Hematopoietic multipotent progenitor cell (in vitro differentiated cells): ENCODE measurements at places on chromosomes 6 and 20.

GRCh38 chr6:44431118-44431725 is 43.7 kb downstream of the CDC5L start:
- peak; percentile 62 for DNase-seq

DNA sequence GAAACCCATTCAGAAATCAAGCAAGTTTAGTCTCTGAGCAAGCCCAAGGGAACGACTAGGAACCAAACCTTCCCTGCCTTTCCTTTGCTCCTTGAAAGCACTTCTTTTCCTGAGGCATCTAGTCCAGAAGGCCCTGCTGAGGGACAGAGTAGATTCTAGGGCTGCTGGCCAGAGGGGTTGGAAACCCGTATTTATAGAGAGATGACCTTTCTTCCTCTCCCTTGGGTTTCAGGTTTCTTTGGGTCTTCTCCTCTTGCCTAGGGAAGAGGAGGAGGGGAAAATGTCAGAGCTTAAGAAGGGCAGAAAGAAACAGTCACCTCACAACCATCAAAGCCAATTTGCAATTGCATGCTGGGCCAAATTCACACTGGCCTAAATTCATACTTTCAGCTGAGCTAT is 5.8 kb downstream of the APOBEC2 start:
- no peak for DNase-seq

DNA sequence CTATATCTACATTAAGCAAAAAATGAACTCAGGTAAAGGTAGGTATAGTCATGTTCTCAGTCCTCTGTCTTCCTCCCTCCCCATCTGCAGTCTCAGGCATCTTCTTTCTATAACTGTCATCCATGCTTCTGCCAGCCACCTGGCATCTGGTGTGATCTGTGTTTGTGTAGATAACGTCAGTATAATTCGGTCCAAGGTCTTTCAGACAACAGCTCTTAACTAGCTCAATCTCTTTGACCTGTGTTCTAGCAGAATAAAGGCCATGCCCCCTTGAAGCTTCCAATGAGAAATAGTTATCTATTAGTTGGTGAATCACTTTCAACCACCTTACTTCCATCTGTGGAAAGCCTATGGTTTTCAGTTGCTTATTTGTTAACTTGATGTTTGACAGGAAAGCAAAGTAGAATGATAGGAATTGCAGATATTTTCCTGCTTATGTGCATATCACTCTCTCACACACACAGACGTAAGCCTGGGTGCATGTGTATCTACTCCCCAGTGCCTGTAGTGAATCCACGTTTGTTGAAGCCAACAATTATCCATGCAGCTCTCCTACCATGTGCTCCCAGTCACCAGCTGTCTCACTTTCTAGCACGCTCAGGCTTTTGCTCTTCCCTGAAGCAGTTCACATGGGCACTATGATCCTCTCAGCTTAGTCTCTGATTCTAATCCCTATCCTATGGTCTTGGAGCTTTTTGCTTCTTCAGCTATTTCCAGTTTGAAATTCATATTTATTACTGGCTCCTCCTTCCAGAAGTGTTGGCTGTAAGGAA is 433.7 kb upstream of the MANEA start:
- DNase-seq: no peak

GRCh38 chr6:33944686-33945411 is 141.0 kb upstream of the MLN start:
- no peak for DNase-seq

DNA sequence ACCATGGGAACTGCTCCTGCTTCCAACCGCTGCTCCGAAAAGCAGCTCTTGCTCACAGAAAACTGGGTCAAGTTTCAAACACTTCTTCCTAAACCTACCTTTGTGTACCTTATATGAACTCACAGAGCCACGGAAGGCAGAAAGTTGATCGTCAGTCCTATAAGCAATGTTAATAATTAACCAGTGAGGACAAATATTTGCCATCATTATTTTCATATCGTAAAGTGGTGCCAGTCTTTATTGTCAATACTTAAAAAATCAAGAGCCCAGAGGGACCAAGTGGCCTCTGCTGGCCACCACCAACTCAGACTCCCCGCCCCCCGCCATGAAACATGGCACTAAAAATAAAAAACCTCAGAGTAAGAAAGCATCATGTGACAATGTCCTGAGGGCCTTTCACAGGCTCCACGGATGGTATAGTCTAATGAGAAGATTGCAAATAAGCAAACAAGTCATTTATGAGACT is 9.1 kb upstream of the PBOV1 start:
- no peak for DNase-seq

GRCh38 chr20:5192570-5193431 is 66.0 kb downstream of the CDS2 start:
- no peak for DNase-seq

- no peak for DNase-seq
Observed at GRCh38 chr20:50113420-50114224, 672 bp upstream of the UBE2V1 start.

DNA sequence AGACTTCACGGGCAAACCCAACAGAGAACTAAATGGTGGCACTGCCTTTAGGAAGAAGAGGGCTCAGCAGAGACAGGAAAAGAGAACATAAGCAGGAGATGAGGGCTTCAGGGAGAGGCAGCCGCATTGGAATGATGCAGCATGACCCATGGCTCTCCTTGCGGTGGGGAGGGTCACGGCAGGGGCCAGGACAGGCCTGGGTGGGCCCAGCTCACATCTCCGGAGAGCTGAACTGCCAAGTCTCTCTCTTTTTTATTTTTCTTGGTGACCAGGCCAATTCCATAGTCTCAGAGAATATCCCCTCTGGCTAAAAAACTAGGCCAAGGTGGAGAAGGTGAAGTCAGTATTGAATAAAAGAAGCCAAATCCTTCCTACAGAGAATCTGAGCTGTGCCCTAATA is 77.5 kb upstream of the TRAF3IP2 start:
- no peak for DNase-seq

- no peak for DNase-seq
Observed at GRCh38 chr6:44708208-44708607, 320.7 kb downstream of the CDC5L start.

GRCh38 chr6:47715782-47716181 is 17.4 kb downstream of the ADGRF4 start:
- no peak for DNase-seq

DNA sequence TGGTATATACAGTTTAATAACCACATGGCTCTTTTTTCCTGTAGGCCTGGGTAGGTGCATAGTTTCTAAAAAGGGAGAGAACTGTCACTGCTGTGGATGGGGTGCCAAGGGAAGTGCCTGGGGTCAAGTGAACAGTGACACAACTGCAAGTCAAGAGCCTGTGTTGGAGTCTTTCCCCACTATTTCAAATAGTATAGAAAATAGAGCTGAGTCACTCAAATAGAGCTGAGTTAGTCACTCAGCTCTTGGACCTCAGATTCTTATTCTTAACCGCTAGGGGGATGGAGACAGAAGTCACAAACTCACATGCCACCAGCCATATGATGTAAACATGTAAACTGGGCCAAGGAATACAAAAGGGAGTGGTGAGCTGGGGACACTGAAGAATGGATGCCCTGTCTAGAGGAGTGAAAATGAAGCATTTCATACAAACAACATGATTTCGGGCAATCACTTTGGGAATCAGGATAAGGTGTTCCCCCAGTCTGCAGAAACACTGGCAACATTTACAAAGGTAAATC is 2.1 kb downstream of the NQO2 start:
- peak; percentile 85 for DNase-seq

GRCh38 chr6:153301602-153302001 is 170.5 kb upstream of the RGS17 start:
- DNase-seq: no peak

DNA sequence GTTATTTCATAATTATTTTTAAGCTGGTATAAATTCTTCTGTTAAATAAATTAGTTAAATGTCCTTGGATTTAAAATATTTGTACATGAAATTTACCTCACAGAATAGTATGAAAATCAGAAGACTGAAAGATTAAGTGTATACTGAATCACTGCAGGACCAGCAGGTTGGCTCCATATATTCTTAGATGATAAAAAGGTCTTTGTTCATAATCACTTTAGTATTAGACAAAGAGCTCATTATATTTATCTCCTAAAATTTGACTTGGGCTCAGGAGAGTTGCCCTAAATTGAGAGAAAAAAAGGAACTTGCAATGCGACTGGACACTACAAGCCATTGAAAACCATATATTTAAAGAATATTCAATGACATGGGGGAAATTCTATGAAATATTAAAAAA is 766.4 kb upstream of the CITED2 start:
- DNase-seq: no peak

DNA sequence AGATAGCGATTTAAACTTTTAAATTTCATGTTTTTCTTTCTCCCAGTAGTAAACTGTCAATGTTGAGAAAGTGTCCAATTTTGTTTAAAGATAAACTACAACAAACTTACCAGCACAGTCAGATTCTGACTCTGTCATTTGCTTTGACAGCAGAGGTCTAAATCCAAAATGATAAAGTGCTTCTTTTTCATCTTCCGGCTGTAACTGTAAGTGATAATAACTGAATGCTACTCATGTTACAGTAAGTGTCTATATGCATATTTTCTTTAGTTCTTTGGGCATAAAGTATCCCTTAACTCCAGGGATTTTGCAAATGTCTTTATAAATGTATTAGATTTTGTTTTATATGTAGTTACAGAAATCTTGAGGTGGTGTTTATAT is 610.4 kb downstream of the RFPL4B start:
- no peak for DNase-seq

GRCh38 chr20:29741594-29741893 is 1515.9 kb upstream of the DEFB115 start:
- DNase-seq: no peak

DNA sequence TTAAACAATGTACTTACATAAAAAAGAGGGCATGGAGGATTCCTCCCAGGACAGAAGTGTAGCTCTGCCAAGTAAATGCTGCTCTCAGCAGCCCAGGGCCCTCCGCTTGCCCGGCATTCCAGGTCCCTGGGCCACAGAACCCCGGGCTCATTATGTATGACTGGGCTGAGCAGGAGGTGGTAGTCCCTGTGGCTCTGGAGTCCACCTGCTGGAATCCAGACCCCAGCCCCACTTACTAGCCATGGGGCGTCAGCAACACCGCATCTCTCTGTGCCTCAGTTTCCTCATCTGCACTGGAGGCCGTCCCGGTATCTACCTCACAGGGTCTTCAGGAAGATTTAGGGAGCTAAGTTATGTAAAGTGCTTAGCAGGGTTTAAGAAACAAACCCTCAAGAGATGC is 55.4 kb downstream of the PSMG4 start:
- DNase-seq: no peak

DNA sequence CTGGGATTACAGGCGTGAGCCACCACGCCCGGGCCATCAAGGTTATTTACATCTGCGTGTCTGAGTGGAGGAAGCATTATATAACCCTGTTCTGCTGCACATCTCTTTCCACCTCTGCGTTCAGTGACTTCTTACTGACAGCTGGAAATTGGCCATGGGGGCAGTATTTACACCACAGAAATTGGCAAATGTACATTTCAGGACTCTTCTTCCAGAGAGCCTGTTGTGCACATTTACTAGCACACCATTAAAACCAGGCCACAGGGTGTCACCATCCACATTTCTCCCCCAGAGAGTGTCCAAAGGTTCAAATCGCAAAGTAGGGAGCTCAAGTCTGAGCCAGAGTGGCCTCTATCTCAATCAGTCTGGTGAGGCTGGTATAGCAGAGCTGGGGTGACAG is 62.9 kb upstream of the SNX9 start:
- DNase-seq: no peak

GRCh38 chr20:9344083-9344920 is 170.1 kb upstream of the LAMP5 start:
- DNase-seq: no peak

DNA sequence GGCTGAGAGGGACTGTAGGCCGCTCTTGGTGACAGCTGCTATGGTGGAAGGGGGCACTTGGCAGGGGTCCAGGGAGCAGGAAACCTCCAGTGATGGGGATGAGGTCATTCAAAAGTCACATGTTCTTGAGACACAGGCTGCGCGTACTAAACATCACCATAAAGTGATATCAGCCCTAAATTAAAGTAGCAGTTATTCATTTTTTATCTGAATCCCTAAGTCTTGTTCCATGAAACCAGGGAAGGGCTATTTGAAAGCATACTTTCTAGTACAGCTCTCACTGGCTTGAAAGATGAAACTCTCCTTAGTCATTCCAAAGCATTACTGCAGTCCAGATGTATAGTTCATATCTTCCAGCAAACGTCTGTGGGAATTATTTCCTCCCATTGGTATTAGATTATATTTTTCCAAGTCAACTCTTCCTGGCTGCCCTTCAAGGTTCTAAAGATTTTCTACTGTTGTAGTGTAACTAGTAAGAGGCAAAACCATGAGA is 373.1 kb downstream of the CD109 start:
- no peak for DNase-seq

GRCh38 chr6:46993846-46994245 is 48.3 kb downstream of the ADGRF1 start:
- no peak for DNase-seq

- no peak for DNase-seq
Observed at GRCh38 chr6:21161707-21162106, 431.8 kb upstream of the SOX4 start.

- DNase-seq: no peak
Observed at GRCh38 chr6:119683031-119683430, 333.5 kb upstream of the MAN1A1 start.
